ENCODE measurements at places on chromosomes 11 and 22.

DNA sequence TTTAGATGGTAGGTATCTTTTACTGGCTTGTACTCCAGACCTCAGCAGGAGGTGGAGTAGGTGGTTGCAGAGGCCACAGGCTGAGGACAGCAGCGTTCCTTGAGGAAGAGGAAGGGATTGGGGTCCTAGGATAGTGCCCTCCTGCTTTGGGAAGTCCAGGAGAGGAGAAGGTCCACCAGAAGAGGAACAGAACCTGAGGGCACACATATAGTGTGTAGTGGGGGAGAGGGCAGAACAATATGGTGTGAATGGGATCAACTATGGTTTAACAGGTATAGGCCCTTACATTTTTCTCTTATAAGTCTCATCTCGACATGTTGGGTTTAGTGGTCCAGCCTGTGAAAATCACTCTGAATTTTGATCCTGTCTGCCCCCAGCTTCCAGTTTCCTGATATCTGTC is 229.1 kb upstream of the ZBED5 start:
- no peak for DNase-seq

DNA sequence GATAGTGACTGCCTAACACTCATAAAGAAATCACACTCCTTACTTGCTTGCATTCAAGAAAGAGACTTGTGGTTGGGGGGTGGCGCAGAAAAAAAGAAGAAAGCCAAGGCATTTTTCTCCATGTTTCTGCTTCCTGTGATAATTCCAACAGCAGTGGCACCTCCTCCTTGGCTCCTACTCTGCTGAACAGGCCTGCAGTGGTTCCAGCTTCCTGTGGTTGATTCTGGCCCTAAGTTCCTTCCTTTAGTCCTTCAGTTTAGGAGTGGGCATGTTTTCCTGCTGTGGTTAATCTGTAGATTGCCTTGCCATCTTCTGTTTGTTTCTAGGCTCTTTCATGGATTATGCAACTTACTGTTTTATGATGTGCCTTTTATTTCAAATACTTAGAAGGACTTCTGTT is 940.4 kb downstream of the DLG2 start:
- DNase-seq, result no peak

GRCh38 chr11:12441231-12441861 is 64.0 kb downstream of the PARVA start:
- DNase-seq, result no peak

DNA sequence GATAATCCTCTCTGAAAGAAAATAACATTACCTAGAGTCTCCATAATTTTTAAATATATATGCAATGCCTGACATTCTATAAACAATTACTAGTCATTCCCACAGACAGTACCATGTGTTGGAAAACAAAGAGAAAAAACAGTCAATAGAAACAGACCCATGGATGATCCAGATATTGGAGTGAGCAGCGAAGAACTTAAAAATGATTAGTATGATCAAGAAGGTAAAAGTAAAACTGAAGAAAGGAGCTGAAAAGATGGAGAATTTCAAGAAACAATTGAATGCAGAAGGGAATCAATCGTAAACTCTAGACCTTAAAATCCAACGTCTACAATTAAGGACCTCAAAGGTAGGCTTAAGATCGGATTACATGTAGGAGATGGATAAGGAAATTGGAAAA is 330.6 kb downstream of the SHANK2 start:
- DNase-seq, result no peak

Data from NCI-H510A treated with DMSO at 0.1 percent for 48 hours (cell line).